ENCODE measurements at places on chromosomes 4 and X.

GRCh38 chrX:80285131-80285773 is 135.0 kb upstream of the TENT5D start:
- DNase-seq, result no peak

- no peak for DNase-seq
These were observed 123.4 kb downstream of the SPCS3 start for GRCh38 chr4:176443117-176443516.

DNA sequence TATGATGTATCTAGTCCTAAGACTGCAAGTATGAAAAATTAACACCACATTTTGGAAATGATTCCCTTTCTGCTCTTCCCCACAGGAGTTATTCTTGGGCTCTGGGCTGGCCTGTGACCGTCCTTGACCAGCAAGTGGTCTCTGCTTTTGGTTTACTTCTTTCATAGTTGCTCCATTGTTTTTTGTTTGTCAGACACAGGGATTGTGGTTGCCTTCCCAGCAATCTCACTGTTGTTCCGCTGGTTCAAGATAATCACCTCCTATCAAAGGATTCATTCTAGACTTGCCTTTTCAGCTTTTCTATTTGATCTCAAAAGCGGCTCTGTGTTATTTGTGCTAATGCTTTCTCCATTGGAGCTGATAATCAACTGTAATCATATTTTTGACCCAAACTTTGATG is 218.8 kb downstream of the MGST2 start:
- DNase-seq, result no peak

GRCh38 chr4:504076-504475 is 5.1 kb downstream of the PIGG start:
- no peak for DNase-seq

- no peak for DNase-seq
These were observed 833.5 kb upstream of the GALNTL6 start for GRCh38 chr4:170979736-170980135.

DNA sequence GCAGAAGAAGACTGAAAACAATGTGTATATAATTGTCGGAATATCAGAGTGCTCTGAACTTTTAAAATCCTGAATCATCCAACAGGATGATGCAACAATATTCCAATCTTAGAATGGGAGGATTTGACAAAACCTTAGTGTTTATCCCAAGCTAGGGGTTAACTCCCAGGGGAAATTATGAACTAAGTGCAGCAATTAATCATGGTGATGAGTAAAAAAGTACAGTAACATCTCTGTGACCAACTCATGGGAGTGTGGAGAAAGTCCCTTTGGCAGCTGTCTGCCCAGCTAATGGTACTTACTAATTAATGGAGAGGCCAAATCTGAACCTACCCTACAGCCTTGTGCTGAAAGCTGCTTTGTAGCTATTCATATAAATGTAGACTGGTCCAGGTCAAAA is 257.6 kb upstream of the DDX53 start:
- no peak for DNase-seq

DNA sequence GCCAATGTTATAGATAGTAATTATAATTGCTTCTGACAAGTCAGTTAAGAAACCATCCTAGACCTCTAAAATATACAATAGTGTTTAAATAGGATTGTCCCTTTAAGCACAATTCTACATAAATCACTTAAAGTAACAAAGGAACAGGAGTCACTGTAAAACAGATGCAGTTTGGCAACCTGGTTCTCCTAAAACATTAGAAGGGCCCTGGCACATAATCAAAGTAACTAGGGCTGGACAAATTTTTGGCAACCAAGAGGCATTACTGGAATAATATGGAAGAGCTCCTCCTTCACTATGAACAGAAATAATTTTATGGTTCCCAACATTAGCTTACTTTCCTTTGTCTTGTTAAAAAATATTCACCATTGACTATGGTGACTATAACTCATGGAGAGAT is 75.0 kb upstream of the CCDC160 start:
- DNase-seq, result no peak

DNA sequence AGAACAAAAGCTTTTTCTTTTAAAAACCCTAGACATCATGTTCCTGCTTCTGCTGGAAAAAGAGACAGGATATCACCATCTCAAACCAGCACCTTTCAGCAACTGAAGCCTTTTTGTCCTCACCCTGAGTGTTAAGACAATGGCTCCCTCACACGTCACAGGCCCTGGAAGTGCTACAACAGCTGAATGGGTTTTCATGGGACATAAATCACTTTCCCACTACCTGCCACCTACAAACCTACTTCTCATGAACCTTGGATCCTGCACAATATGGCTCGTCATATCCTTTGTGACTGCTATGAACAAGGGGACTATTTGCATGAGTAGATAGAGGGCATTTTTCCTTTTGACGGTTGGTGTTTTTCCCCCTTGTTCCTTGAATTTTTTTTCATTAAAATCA is 93.6 kb downstream of the TSPAN5 start:
- DNase-seq, result no peak

All from stimulated activated CD4-positive, alpha-beta T cell treated with anti-CD3 and anti-CD28 coated beads, Interleukin-2, amount 100 ng/mL, for 24 hours (primary cell).